ENCODE measurements at places on chromosomes 2 and 18. TPM values are rescaled to one million over a fixed set of nuclear protein-coding genes. Genes with fewer than 3 reads are reported as not detected.

- DNase-seq: no peak
Measured at GRCh38 chr2:85307527-85307897, 20.3 kb downstream of the TGOLN2 start.

GRCh38 chr2:224837066-224837465, 120.9 kb upstream of the CCDC195 start:
- DNase-seq: no peak

- no peak for DNase-seq
Measured at GRCh38 chr2:130391872-130392670, 36.2 kb downstream of the PTPN18 start.

DNA sequence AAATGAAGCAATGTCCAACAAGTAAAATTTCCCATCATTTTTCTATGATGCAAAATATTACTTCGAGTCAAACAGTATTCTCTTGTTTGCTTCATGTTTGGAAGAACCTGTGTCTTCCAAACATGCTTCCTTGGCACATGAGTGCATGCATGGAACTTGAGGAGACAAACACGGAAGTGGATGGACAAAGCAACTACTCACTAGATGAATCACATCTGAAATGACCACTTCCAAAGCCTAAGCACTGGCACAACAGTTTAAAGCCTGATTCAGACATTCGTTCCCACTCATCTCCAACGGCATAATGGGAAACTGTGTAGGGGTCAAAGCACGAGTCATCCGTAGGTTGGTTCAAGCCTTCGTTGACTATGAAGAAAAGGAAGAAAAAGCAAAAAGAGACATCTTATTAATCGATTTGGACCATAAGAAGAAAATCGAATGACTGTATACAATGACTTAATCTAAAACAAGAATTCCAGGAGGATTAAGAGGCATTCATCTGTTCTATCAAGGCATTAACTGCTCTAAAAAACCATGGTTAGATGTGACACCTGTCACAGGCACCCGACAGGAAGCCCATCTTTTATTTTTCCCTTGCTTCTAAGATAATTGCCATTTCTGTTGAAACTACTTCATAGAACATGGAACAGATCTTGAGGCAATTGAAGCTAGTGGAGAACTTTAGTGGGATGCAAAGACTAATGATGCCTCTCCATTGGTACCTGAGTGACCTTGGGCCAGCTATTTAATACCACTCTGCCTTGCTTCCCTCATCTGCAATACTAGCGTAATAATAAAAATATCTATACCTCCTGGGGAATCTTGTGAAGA, 56.0 kb downstream of the ATIC start:
- DNase-seq: no peak

DNA sequence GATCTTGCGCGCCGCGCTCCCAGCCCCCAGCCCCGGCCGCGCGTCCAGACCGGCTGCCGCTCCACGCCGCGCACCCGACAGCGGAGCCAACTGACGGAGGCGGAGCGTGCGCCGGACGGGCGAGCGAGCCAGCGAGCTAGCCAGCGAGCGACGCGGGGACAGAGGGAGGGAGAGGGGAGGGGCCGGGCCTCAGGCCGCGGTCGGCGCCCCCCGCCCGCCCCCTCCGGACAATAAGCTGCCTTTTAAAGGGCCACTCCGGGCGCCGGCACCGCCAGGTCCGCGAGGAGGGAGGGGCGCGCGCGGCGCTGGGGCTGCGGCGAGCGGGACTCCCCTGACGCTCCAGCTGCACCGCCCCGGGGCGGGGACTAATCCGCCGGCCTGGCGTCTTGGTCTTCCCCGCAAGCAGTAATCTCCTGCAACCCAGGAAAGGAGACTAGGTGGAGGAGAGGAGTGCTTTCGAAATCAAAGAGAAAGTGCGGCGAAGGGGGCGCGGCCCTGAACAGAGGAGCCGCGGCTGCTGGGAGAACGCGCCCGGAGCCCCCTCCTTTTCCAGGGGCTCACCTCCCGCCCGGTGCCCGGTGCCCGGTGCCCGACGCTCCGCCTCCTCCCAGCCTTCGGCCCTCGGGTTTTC, at the start of gene BIN1:
Gene BIN1 (minus strand): TSS at position 164 of the 631 bp plus-strand sequence. CDS start 211 bp downstream, outside the sequence.
- peak; percentile 52 for DNase-seq

DNA sequence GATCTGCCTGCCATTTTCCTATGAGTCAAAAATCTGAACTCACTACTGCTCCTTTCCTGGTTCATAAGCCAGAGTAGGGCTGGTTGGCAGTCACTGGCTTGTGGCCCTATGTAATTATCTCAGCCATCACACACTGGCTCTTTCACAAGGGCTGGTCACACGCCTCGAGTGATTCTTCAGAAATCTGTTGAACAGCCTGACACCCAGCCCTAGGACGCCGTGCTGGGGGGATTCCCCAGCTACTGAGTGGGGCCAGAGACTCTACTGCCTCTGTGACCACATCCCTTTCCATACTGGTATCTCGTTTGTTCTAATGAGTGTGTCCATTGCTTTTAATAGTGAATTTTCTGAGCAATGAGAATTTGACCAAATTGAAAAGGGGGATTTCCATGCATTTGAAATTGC, 45.8 kb upstream of the RBM44 start:
- no peak for DNase-seq

- DNase-seq: no peak
Measured at GRCh38 chr2:35428548-35428947, 927.0 kb upstream of the CRIM1 start.

GRCh38 chr2:231780123-231780908, 766 bp downstream of the PDE6D start:
- no peak for DNase-seq

DNA sequence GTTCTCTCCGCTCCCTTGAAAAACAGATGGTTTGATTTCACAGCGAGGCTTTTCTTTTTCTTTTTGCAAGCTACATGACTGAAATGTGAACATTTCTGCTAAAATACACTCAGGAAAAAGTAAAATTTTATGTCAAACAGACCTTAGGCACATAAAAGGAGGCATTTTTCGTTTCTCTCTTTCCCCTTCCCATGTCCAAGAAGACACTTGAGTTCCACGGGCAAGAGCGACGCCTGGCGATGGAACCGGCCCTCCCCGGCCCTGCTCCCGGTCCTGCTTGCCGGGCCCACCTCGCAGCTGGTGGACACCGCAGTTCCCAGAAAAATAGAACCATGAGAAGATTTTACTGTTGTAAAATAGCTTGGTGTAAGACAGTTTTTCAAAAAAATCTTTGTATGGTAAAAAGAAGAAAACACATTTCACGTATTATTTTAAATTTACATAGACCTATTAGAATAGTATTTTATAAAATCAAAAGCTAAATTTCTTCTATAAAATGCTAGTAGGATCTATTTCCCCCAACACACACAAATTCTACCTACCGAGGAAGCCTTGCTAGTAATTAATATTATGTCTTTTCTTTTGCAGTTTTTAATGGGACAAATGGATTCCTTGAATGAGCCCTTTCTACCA, 2.3 kb upstream of the ALKAL2 start:
- no peak for DNase-seq

DNA sequence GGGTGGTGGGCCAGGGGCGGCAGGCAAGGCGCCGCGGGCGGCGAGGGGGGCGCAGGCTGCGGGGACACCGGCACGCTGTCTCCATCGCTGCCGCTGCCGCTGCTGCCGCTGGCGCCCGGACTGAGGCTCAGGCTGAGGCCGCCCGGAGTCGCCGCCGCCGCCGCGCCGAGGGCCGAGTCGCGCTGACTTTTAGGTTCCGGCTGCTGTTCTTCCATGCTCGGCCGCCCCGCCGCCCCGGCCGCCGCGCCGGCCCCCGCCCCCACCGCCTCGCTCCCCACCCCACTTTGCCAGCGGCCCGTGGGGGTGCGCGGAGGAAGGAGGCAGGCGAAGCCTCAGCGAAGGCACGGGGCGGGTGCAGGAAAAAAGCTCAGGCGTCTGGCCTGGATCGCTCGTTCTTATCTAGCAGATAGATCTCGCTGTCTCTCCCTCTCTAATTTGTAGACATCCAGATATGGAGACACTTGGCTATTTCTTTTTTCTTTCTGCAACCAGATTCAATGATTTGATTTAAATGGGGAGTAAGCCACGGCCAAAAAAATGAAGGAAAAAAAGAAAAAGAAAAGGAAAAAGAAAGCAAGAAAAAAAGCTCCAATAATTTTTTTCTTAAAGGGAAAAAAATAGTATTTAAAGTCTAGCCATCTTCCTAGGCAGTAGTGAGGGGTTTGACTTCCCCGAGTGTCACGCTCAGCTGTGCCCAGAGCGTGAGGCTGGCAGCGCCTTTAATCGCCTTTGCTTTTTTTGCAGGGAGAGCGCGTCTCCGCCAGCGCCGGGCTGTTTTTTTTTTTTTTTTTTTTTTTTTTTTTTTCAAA, at the start of gene EN1:
Gene EN1 (minus strand): TSS at position 696 of the 809 bp plus-strand sequence. CDS start 481 bp downstream, at position 215.
- no peak for DNase-seq

DNA sequence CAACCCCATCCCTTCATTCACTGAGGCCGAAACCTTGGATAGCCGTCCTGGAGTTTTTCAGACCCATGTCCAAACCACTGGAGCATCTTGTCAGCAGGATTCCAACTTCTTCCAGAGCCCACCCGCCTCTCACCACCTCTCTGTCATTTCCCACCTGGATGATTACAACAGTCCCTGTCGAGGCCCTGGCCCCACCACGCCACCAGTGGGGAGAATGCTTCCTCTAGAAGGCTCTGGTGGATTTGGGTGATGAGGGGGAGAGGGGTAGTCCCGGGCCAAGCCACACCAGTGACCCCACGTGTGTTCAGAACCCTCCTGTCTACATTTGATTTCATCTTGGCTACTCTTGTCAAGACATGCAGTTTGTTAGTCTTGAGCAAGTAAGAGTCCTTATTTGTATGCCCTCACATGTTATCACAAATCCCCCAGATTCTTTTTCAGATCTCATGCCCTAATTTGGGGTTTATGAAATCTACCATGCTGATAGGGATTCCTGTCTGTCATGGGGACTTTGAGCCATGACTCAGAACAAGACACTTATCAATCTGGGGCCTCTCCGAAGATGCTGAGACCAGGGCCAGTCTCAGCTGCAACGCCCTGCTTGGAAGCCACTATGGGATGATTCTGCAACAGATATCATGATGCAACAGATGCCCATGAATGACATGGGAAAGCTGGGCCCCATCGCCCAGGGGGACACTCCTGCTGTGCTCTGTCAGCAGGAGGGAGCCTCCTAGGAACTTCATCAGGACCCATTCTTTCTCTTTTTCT, 186.1 kb downstream of the ZFP36L2 start:
- no peak for DNase-seq

DNA sequence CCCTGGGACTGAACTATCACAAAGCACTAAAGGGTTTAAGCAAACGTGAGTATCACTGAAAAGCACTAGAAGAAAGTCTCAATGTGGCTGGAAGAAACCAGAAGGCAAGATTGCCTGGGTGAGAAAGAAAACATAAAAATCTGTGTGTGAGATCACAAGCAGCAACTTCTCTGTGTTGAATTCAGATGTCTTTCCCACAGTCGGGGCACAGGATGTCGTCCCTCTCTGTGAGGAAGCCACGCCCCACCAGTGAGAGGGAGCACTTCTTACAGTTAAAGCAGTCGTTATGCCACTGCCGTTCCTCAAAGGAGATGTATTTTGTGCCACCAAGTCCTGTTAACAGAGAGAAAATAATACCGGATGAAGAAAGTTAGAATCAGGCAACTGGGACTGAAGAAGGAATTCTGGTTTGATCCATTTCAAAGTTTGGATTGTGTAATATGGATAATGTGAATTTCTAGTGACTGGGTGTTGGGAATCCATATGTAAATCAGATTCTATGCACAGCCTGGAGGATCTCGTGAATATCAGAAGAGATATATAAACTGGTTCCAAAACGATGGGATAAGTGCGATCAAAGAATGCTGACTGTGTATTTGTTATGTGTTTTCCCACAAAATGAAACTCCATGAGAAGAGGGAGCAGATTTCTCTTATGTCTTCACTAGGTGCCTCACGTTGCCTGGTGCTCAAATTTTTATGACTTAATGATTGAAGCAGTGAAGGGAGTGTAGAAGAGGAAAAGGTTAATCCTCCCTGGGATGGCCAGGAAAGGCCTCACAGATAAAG, 24.0 kb downstream of the C2orf49 start:
- no peak for DNase-seq

DNA sequence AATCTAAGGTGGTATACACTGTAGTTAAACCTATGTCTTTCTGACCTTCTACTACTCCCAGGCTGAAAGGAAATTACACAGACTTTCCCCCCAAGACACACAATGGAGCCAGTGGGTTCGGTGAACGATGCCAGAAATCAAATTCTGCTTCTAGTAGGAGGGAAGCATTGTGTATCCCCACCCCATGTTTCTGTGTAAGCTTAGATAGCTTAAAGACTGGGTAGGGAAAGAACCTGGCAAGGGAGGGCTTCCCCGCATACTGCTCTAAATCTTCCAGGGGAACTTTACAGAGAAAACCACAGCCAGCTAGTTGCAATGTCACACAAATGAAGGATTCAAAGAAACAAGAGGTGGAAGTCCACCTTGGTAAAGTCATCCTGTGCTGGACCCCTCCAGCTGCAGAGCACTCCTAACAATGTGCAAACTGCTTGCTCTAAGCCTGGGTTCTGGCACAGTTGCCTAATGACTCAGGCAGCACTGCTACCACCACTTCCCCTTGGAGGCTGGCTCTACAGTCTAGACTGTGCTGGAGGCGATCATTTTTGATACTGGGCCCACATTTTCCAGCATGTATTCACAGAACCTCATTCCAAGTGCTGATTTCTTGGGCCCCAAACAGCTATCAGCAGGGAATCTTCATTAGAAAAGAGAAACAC, 47.5 kb downstream of the TRIB2 start:
- DNase-seq: no peak

- no peak for DNase-seq
Measured at GRCh38 chr2:186573531-186573930, 16.3 kb upstream of the ITGAV start.

- DNase-seq: no peak
Measured at GRCh38 chr2:171895786-171896185, 1.7 kb upstream of the SLC25A12 start.

GRCh38 chr2:241559323-241560161, 997 bp downstream of the BOK start:
- no peak for DNase-seq

DNA sequence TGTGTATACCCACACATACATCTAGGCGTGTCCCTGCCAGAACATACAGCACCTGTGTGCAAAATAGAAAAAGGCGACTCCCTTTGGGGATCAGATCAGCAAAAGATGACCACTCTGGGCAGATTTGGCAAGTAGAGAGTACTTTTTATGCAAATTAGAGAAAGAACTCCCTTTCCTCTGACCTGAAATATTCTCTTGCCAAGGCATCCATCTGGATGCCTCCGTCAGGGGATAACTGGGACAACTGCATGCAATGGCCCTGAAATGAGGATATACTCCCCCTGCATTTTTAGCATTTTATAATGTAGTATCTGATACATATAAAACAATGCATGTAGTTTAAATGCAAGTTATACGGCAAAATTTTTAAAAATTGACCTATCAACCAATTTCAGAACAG, 247.7 kb downstream of the ICOS start:
- no peak for DNase-seq

Gene CHPF
- 57.5 TPM for total RNA-seq

Gene TUBB8B
- total RNA-seq: not detected

Gene GAD1
- total RNA-seq: not detected

Gene REEP1
- total RNA-seq: 15.4 TPM

Gene MAP3K19
- not detected for total RNA-seq

Gene RAB10
- 78.3 TPM for total RNA-seq

Gene TMEM17
- 1.2 TPM for total RNA-seq

Gene KLHL30
- total RNA-seq: 0.28 TPM

Gene BCL2L11
- total RNA-seq: 18.9 TPM

Gene NT5DC4
- total RNA-seq: 0.56 TPM

Gene CFAP65
- total RNA-seq: 0.19 TPM

Gene LYG1
- 1.1 TPM for total RNA-seq

Gene SALL3
- total RNA-seq: not detected

Gene SLC16A14
- total RNA-seq: 5.5 TPM

All from omental fat pad (tissue), 4 donors.